Body of pancreas (tissue), 4 donors: ENCODE measurements at places on chromosomes 3 and 15. TPM values are rescaled to one million over a fixed set of nuclear protein-coding genes. Genes with fewer than 3 reads are reported as not detected.
A peak's percentile ranks its signal among the peaks of the same experiment; 100 is the strongest.

DNA sequence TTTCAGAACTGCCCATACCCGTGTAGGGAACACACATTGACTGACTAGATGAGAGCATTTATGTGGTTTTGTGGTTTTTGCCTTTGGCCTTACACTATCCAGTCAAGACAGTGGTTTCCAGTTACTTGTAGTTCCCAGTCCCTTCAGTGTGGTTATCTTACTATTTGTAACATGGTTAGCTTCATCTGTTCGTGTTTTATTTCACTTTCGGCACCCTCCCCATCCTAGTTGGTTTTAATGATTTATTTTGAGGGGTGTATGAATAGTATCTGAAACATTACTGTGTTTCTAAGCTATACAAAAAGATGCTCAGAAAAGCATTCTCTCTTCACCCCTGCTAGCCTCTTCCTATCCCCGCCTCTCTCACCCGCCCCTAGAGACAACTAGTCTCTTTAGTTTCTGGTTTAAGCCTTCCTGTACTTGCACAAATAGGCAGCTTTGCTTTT lies 14.1 kb downstream of the LYSMD4 start:
- H3K4me3 ChIP-seq = no peak overlapping the region
- H3K27ac ChIP-seq = no peak overlapping the region
- no peaks in the 10 kb centered on the region for H3K27me3 ChIP-seq
- DNase-seq = no peak
- peaks cover 11% of the 10 kb centered on the region for H3K4me1 ChIP-seq

DNA sequence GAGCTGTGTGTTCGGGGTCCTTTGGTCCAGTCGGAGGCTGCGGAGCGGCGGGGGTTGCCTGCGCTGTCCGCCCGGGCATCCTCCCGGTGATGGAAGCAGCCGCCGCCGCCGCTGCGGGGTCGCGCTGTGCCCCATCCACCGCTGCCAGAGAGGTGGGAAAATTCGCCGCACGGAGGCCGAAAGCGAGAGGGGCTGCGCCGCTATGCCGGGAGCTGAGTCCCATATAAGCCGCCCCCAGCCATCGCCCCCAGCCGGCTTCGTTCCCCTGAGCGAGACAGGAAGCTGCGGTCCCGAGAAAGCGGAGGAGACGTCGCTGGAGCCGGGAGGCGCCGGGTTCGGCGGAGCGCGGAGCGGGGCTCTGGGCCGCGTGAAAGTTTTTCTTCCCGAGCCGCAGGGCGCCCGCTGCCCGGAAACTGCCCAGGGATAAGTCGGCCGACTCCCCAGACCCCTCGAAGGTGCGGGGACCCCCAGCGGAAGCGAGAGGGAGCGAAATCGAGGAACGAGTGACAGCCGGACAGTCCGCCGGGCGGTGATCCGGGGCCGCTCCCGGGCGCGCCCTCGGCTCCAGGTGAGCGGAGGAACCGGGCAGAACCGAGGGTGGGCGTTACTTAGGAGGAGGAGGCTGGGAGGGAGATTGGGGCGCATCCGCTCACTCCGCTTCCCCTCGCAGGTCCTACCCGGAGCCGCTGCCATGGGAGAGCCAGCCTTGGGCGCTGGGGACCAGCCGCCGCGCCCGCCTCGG lies 574 bp downstream of the CHST2 start:
- peaks cover 32% of the 10 kb centered on the region for H3K4me1 ChIP-seq
- peaks cover 25% of the 10 kb centered on the region for H3K27me3 ChIP-seq
- H3K36me3 ChIP-seq = no peaks in the 10 kb centered on the region
- H3K4me3 ChIP-seq = peak overlapping the region; percentile 28

DNA sequence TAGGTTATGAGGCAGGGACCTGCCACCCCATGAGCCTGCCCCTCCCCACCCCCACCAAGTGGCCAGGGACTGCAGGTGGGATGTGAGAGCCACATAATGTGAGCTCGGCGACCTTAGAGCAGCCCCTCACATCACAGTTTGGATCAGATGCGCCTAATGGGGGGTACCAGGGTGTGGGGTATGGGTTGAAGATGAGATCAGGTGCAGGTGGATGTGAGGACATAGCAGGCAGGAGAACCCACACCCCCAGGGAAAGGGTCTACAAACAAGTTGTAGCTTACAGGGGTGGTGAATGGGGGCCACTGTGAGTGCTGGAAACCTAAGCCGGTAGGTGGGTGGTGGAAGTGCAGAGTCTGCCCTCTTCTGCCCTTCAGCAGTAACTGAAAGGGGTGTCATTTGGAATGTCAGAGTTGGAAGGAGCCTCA lies 94.0 kb downstream of the CORO2B start:
- H3K27ac ChIP-seq = no peak overlapping the region
- H3K4me1 ChIP-seq = no peaks in the 10 kb centered on the region
- H3K36me3 ChIP-seq = no peaks in the 10 kb centered on the region
- H3K4me3 ChIP-seq = no peak overlapping the region

CA12 gene
- 16.1 TPM for total RNA-seq

IL16 gene
- total RNA-seq = 4.9 TPM
